NCI-H524 (cell line): ENCODE measurements at places on chromosomes 4 and X.
A peak's percentile ranks its signal among the peaks of the same experiment; 100 is the strongest.

DNA sequence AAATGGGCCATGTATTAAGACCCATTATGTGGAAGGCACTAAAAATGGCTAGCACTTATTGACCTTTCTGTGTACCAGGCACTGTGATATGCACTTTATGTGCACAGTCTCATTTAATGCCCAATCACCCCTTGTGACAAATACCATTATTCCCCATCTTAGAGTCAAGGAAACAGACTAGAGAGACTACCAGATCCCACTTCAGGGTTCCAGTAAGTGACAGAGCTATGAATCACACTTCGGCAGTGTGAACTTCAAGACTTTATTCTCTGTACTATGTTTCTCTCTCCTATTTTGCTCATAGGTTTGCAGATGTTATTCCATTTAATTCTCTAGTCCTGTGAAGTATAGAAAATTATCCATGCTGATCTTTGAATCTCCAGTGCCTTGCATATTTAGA lies 107.0 kb downstream of the NFKB1 start:
- DNase-seq, result no peak

DNA sequence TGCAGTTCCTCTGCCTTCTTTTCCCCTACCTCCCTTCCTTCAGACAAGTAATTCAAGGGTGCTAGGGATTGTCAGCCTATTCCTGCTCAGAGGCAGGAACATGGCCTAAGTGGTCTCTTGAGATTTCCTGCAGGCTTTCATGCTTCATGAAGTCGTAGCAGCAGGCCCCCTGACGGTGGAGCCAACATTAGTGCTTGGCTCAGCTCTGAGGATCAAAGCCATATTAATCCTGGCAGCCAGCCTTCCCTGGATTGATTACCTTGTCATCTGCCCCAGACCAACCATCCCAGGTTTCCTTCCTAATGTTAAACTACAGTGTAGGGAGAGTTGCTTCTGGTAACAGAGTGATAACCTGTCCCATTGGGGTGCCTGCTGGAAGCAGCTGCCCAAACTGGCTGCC lies 84.1 kb downstream of the SLC16A2 start:
- peak; percentile 95 for DNase-seq

GRCh38 chr4:184648313-184649025 lies 778 bp downstream of the CASP3 start:
- DNase-seq, result peak; percentile 10

GRCh38 chr4:80619070-80619674 lies 283.6 kb downstream of the CFAP299 start:
- DNase-seq, result no peak

- peak; percentile 43 for DNase-seq
These were observed 192.2 kb downstream of the COMMD8 start for GRCh38 chr4:47271291-47271690.

DNA sequence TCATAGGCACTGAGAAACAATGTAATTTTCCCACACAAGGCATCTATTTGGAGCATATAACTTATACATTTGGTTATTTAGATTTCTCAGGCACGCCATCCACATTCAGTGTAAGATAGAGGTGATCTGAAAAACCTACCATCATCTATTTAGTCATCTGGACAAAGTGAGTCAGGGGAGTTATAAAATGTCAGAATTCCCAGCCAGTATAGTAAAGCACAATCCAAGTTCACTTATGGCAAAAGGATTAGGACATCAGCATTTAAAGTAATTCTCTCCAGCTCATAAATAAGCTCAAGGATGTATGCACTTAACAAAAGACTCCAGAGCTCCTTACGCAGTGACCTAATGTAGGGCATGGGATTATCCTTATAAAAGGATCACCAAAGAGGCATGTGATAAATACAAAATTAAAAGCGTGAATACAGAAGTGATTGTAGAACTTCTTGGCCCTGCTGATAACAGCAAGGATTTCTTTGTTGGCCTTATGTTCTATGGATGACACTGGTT lies 65.3 kb upstream of the DCLK2 start:
- DNase-seq, result no peak

GRCh38 chrX:102651242-102652011 lies at the start of gene GPRASP1:
Gene GPRASP1, plus strand, starts transcription at chrX:102651483. Its CDS starts 2,431 bp downstream, at chrX:102653914.
- DNase-seq, result peak; percentile 53

GRCh38 chr4:98584265-98584664 lies 74.1 kb downstream of the TSPAN5 start:
- DNase-seq, result no peak

GRCh38 chr4:114180481-114180880 lies 201.0 kb upstream of the ARSJ start:
- DNase-seq, result peak; percentile 33

- DNase-seq, result no peak
These were observed 126.4 kb upstream of the NOCT start for GRCh38 chr4:138889216-138889615.

DNA sequence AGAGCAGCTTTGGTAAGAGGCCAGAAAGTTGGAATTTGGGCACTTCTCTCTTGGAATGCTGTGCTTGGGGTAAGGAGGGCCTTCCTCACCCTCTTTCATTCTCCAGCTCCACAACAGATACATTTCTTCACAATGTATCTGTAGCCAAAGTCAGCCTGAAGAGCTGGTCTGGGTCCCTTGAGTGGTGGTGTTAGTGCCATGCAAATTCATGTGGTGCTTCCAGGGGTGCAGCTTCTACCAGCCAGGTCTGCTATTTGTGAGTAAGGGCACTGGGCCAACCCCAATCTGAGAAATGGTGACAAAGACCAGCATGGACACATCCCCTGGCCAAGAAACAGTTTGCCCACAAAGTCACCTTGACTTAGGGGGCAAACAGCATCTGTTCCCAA lies 17.8 kb downstream of the AMER1 start:
- no peak for DNase-seq

- DNase-seq, result no peak
These were observed 24.1 kb downstream of the NAT8L start for GRCh38 chr4:2083116-2083825.

DNA sequence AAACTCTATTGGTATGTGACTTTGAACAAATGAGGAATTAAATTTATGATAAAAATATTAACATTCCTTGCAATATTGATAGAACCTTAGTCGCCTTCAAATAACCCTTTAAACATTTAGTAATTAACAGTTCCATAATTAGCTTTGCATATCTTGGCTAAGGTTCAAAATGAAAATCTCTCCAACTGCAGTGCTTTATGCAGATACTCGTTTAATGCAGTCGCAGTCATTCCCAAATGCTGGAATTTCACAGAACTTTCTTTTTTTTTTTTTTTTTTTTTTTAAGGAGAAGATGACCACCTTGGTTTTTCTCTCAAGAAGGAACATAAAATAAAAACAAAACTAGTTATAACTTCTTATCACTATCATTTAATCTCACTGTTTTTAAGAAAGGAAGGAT lies 5.2 kb downstream of the RAPGEF2 start:
- no peak for DNase-seq

- no peak for DNase-seq
These were observed 116.7 kb upstream of the TEX13D start for GRCh38 chrX:124215786-124216185.

GRCh38 chr4:47855350-47855749 lies 17.5 kb upstream of the CORIN start:
- DNase-seq, result no peak

DNA sequence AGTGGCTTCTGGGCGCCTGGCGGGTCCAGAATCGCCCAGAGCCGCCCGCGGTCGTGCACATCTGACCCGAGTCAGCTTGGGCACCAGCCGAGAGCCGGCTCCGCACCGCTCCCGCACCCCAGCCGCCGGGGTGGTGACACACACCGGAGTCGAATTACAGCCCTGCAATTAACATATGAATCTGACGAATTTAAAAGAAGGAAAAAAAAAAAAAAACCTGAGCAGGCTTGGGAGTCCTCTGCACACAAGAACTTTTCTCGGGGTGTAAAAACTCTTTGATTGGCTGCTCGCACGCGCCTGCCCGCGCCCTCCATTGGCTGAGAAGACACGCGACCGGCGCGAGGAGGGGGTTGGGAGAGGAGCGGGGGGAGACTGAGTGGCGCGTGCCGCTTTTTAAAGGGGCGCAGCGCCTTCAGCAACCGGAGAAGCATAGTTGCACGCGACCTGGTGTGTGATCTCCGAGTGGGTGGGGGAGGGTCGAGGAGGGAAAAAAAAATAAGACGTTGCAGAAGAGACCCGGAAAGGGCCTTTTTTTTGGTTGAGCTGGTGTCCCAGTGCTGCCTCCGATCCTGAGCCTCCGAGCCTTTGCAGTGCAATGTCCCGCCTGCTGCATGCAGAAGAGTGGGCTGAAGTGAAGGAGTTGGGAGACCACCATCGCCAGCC lies at the start of gene ATOH1:
Gene ATOH1, plus strand, starts transcription at position 422 of the 663 bp plus-strand sequence. Its CDS starts 174 bp downstream, at position 596.
- DNase-seq, result no peak

GRCh38 chrX:21847342-21847741 lies 7.9 kb downstream of the MBTPS2 start:
- peak; percentile 80 for DNase-seq

DNA sequence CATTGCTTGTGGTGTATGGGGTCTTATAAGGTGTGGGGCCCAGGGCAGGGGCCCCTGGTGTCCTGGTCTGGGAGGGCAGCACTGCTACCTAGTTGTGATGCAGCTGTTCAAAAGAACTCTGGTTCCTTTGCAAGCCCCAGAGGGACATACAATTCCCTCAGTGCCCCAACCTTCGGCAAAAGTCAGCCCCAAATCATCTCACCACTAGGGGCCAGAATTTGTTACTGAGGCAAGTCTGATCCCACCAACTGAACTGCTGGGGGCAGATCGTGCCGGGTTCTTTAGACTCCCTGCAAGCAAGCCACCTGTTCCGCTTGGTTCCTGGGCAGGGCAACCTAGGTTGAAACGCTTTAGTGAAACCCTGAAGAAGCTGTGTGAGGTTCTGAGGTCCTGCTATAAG lies 180.1 kb upstream of the S100G start:
- DNase-seq, result no peak

DNA sequence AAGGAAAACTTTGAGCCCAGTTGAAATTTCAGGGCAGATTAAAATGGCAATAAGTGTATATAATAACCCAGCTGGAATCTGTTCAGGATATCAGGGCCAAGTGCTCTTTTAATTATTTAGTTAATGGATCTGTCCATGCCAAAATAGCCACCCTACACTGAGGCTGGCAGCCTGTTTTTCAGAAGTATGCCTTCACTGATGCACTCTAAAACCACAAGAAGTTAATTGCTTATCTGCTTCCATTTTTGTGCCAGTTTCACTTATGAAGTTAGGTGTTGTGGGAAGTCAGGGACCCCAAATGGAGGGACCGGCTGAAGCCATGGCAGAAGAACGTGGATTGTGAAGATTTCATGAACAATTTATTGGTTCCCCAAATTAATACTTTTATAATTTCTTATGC lies 960.3 kb downstream of the C4orf33 start:
- DNase-seq, result no peak

DNA sequence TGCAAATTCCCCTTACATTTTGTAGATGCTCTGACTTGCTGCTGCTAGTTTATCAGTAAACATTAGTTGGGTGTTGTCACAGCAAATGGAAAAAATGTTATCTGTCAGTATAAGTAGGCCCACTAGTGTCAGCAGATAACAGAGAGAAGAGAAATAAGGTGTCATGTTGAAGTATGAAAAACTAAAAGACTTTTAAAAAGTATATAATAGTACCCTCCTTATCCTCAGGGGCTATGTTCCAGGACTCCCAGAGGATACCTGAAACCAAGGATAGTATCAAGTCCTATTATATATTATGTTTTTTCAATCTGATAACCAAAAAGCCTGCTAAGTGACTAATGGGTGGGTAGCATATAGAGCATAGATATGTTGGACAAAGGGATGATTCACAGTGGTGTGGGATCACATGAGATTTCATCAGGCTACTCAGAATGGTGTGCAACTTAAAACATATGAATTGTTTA lies 11.6 kb upstream of the BMP2K start:
- no peak for DNase-seq

GRCh38 chr4:149790172-149790907 lies 25.3 kb downstream of the IQCM start:
- no peak for DNase-seq
